Amniotic stem cell (primary cell): ENCODE measurements at places on chromosomes 12 and 14.
A peak's percentile ranks its signal among the peaks of the same experiment; 100 is the strongest.

- DNase-seq: no peak
Measured at GRCh38 chr14:93035917-93036651, 79.6 kb downstream of the ITPK1 start.

GRCh38 chr12:54009171-54010052, 627 bp downstream of the HOXC8 start:
- no peak for DNase-seq

GRCh38 chr14:105142651-105143450, 25.7 kb downstream of the JAG2 start:
- DNase-seq: no peak

DNA sequence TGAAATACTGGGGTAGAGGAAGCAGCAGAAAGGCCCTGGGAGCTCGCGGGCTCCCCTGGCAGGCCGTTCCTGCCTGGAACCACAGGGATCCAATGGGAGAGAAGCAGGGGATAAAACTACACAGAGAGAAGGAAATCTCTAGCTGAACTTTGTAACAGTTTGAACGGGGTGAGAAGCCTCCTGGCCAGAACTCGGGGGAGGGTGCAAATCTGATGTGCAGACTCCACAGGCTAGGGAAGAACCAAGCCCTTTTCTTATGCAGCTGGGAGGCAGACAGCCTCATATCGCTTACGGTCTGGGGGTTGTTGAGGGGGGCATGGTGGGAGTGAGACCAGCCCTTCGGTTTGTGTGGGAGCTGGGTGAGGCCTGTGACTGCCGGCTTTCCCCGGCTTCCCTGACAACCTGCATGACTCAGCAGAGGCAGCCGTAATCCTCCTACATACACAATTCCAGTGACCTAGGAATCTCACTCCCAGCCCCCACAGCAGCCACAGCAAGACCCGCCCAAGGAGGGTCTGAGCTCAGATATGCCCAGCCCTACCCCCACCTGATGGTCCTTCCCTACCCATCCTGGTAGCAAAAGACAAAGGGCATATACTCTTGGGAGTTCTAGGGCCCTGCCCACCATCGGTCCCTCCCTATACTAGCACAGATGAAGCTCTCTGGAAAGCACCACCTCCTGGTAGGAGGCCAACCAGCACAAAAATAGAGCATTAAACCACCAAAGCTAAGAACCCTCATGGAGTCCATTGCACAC, 143.0 kb downstream of the TMTC1 start:
- no peak for DNase-seq

- no peak for DNase-seq
Measured at GRCh38 chr12:21718403-21718802, 56.1 kb downstream of the KCNJ8 start.

GRCh38 chr12:130200445-130200844, 38.2 kb downstream of the FZD10 start:
- DNase-seq: no peak

GRCh38 chr14:39268393-39268792, 34.7 kb downstream of the MIA2 start:
- no peak for DNase-seq

GRCh38 chr14:25132732-25133422, 82.9 kb upstream of the STXBP6 start:
- DNase-seq: no peak

DNA sequence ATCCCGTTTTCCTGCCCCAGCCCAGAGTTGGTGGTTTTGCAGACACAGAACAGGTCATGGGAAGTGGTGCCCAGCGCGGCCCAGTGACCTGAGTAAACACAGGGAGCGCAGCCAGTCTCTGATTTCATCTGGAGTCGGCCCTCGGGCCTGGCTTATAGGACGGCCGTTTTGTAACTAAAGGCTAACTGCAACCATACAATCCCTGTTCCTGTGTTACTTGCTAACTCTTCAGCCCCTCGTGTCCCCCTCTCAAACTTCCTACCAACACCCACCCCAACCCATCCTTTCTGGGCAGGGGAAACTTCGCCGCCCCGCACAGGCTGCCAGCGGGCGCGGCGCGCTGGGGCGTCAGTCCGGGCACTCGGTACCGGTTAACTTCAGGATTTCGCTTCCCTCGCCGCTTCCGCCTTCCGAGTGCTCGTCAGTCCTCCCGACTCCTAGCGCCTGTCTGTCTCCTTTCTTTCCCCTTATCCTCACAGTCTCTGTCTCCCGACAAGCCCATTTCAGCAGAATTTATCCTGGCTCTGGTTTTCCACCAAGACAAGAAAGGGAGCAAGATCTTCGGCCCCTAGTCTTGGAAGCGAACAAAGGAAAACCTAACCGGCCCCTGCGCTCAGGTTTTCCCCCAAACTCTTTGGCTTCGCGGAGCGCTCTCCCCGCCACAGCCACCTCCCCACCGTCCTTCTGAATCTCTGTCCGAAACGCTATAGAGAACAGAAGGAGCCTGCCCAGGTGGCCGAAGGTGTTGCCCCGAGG, 2.0 kb downstream of the SIX1 start:
- DNase-seq: peak; percentile 36

DNA sequence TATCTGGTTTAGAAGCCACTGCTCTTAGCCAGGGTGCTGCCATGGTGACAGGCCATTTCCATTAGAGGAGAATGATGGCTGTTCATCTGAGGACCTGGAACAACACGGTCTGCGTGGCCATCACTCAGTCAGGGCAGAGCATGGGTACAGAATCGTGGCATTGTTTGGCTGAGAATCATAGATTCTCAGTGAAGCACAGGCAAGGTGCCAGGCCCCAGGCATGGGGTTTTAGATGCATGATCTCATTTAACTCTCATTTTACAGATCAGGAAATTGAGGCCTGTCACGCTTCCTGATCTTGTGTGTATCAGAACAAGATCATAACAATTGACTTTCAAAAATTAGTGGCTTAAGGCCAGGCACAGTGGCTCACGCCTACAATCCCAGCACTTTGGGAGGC, 26.8 kb upstream of the IRF2BPL start:
- DNase-seq: no peak

GRCh38 chr12:62763861-62764645, 170.9 kb downstream of the PPM1H start:
- no peak for DNase-seq

DNA sequence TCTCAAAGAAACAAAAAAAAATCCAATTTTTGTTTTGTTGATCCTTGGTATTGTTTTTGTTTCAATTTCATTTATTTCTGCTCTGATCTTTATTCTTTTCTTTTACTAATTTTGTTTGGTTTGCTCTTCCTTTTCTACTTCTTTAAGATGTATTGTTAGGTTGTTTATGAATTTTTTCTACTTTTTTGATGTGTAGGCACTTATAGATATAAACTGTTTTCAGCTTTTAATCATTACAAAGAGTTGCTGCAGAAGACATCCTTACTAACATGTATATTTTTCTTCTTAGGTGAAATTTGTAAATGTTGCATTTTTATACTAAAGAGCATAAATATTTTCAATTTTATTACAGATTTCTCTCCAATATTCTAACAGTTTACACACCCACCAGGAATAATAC, 69.8 kb downstream of the KNTC1 start:
- DNase-seq: no peak

- DNase-seq: no peak
Measured at GRCh38 chr14:64501411-64502171, 2.0 kb downstream of the ZBTB25 start.

DNA sequence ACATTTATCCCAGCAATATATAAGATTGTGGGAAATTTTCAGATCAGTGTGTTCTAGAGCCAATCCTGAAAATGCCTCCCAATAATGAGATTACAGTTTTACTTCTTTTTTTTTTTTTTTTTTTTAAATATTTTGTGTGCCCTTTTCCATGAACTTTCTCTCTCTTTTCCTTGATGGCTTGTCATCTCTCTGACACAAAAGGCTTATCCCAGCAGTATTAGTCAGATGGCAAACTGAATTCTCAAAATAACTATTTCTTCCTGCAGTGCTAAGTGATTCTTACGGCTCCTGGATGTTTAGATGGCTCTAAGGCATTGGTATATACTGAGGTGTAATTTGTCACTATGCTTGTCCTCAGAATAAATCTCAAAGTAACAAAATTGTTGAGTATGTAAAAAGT, 86.7 kb downstream of the LRP6 start:
- no peak for DNase-seq

DNA sequence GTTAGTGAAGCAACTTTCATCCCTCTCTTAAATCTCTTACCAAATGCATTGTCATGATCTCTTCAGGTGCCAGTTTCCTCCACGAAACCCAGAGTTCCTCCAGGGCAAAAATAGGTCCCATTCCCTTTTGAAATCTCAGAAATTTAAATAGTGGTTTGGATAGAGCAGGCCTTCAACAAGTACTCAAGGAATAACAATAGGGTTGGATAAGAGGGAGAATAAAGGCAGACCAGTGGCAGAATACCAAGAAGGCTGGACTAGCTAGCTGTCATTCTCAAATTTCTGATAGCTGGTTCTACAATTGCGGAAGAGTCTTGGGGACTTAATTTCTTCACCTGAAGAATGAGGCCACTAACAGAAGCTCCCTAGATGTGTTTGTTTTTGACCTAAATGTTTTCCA, 62.5 kb downstream of the PKP2 start:
- no peak for DNase-seq

- DNase-seq: no peak
Measured at GRCh38 chr12:90842477-90842876, 112.5 kb downstream of the CCER1 start.

DNA sequence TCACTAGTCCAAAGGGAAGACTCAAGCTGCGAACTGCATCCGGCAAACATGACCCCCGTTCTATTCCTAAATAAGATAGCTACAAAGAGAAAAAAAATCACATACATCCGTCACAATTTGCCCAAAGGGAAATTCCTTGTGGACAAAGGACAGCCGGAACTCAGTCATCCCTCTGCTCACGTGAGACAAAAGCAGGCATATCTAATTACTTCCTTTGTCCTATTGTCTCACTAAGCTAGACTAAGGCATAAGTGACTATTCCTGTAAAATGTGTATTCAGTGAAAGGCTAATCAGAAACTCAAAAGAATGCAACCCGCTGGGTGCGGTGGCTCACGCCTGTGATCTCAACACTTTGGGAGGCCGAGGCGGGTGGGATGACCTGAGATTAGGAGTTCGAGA, 27.2 kb upstream of the NINJ2 start:
- DNase-seq: no peak

- no peak for DNase-seq
Measured at GRCh38 chr14:100834794-100835547, 9.1 kb downstream of the MEG3 start.

DNA sequence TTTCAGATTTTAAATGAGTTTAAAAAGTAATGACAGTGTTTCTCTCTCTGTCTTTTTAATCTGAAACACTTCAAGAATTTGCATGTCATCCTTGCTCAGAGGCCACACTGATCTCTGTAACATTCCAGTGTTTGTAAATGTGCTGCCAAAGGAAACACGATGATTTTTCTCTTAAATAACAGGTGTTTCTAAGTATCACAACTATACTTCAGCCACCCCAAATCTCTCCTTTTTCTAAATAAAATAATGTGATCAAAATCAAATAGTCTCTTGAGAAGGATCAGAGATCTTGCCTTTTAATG, 3.3 kb upstream of the GALC start:
- no peak for DNase-seq

GRCh38 chr12:6373022-6373787, 2.2 kb downstream of the SCNN1A start:
- DNase-seq: no peak

GRCh38 chr14:64200170-64200569, 94.0 kb downstream of the ESR2 start:
- no peak for DNase-seq

- DNase-seq: no peak
Measured at GRCh38 chr12:87815771-87816585, 213.2 kb downstream of the C12orf50 start.

DNA sequence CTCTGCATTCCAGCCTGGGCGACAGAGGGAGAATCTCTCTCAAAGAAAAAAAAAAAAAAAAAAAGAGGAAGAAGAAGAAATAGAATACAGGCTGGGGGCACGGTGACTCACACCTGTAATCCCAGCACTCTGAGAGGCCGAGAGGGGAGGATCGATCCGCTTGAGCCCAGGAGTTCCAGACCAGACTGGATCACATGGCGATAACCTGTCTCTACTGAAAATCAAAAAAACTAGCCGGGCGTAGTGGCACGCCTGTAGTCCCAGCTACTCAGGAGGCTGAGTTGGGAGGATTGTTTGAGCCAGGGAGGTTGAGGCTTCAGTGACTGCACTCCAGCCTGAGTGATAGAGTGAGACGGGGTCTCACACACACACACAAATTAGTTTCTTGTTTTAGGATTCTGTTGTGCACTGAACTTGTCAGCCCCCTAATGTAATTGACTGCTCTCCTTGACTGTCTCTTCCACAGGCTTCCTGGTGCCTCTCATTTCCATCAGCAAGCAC, 963 bp upstream of the TINF2 start:
- DNase-seq: no peak

GRCh38 chr12:65926119-65926908, 102.0 kb downstream of the HMGA2 start:
- no peak for DNase-seq

DNA sequence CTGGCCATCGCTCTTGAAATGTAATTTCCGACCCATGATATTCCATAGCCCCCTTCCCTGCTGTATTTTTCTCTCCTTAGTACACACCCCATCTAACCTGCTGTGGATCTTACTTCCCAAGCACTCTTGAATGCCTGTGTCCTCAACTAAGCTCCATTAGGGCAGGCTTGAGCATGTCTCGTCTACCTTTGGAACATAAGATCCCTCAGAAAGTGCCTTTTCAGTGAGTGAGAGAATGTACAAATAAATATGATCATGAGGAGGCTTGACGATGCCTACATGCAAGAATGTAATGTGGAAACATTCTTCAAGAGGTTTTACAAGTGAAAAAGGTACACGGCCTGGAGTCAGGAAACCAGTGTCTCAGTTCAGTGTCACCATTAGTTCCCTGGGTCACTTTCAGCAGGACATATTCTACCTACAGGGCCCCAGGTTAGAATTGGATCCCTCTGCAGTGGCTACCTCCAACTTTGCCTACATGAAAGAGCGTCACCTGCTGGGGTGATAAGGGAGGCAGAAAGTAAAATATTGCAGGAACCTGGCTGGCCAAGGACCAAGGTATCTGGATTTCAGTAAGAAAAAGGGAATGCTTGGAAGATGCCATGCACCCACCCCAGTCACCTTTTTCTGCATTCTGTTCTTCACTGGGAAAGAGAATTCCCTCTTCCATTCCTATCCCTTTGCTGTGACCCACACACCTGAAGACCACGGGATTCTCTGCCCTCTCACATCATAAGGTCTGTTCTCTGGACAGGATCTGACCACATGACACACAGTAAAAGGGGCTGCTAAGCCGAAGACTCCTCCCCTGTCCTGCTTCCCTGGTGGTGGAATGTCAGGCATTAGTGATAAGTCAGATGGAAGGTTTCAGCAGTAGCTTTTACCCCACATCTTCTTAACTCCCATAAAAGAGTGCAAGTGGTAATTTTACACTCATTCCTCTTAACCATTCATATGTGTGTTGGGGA, 24.6 kb upstream of the SERPINA1 start:
- no peak for DNase-seq

- no peak for DNase-seq
Measured at GRCh38 chr12:288687-289086, 26.1 kb upstream of the SLC6A13 start.

DNA sequence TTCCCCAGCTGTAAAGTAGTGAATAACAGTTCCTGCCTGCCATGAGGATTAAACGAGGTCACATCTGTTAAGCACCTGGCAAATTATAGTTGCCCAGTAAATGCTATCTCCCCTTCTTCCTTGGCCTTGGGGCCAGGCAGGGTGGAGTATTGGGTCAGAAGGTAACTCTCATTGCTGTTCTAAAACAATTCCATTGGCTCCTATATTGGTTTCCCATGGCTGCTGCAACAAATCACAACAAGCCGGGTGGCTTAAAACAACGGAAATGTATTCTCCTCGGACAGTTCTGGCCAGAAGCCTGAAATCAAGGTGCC, 31.9 kb downstream of the MMAB start:
- no peak for DNase-seq
